Stimulated activated CD4-positive, alpha-beta T cell treated with anti-CD3 and anti-CD28 coated beads, Interleukin-1b, Interleukin-23, amount 100 ng/mL, for 1 hour (primary cell): ENCODE measurements at places on chromosomes 2 and 18.

DNA sequence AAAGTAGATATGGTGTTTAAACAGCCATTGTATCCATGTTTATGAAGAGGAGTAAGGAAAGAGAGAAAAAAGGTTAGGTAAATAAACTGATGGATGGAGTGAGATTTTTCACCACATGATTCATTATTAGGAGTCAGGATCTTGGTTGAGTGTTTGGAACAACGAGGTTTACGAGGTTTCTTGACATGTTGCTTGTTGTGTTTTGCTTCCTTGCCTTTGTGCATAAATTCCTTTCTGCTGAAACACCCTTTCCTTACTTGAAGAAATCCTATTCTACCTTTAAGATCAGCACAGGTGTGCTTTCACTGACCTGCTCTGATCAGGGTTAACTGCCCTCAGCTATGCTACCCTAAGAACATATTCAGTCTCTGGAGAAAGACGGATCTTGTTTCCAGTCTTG, 66.6 kb downstream of the EFEMP1 start:
- DNase-seq, result no peak

DNA sequence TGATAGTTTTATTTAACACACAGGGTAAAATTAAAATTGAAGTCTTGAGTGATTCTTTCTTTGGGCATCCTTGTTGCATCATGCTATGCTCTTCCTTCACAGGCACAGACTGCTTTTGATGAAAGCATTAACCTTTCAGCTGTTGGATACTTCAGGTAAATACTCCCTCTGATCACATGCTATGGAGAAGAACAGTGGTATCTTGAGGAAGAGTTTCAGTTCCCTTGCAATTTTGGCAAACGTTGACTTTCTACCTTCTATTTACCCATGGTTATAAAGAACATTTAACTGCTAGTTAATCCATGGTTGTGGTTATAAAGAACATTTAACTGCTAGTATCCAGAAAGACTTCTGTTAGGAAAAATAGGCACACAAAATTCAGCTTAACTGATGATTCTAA, 75.7 kb downstream of the AOX1 start:
- no peak for DNase-seq

GRCh38 chr2:240320204-240320993, 115.1 kb upstream of the GPC1 start:
- DNase-seq, result no peak

- no peak for DNase-seq
Observed at GRCh38 chr18:35076135-35076924, 35.1 kb downstream of the MAPRE2 start.

GRCh38 chr2:121519732-121520640, 10.7 kb upstream of the RNU4ATAC start:
- no peak for DNase-seq

GRCh38 chr18:73638709-73639108, 508.9 kb downstream of the FBXO15 start:
- DNase-seq, result no peak

DNA sequence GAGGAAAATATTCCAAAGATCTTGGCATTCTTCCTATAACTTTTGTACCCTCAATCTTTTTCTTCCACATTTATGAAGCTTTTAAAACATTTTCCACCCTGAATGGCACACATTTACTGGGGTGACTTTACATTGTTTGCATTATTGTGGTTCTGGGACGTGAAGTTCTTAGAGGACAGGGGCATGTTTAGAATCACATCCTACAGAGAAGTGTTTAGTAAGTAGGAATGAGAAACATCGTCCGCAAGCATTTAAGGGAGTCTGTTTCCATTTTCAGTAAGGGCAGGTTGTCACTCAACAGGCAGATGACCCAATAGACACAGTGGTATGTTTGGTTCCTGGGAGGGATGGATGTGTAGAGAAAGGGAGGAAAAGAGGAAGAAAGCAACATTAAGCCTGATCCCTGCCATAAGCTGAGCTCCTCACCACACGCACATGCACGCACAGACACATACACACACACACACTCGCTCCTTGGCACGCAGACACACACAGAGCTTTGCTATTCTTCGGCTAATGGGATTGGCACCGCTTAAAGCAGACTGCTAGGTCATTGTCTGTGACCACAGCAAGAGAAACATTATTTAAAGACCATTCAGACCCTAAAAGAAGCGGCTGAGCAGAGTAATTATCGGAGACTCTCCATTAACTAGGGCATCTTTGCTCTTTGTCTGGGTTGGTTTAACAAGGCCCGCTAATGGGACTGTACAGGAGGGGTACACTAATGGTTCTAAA, 14.2 kb upstream of the PLEKHM3 start:
- no peak for DNase-seq

- DNase-seq, result no peak
Observed at GRCh38 chr2:181164699-181165098, 184.3 kb downstream of the UBE2E3 start.

GRCh38 chr2:224893848-224894247, 148.4 kb downstream of the DOCK10 start:
- DNase-seq, result no peak

GRCh38 chr2:40256649-40257048, 195.2 kb downstream of the SLC8A1 start:
- DNase-seq, result no peak

DNA sequence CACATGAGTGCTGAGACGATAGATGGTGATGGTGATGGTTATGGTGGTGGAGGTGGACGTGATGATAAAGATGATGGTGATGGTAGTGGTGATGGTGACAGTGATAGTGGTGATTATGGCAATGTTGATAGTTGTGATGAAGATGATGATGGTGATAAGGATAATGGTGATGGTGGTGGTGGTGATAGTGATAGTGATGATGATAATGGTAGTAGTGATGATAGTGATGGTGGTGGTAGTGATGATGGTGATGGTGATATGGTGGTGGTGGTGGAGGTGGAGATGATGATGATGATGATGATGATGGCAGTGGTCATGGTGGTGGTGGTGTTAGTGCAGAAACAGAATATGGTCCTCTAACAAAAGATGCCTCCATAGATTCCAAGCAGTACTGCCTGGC, 10.3 kb downstream of the ANTXR1 start:
- no peak for DNase-seq

DNA sequence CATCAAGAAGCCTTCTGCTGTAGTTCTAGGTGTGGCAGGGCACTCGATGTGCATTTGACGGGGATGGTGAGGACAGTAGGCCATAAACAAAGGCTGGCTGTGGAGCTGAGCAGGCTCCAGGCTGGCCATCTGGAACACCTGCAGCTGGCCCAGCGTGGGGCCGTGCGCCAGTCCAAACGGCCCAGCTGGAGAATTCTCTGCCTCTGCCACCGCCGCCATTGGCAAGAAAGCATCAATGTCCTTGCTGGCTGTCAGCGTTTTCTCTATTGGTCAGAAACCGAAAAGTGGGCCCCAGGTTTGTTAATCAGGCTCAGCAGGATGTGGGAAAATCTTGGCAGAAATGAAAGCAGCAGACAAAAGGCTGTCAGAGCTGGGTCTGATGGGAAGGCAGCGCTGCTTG, 24.0 kb upstream of the CTIF start:
- DNase-seq, result no peak

- no peak for DNase-seq
Observed at GRCh38 chr18:59470561-59471121, 111.6 kb upstream of the LMAN1 start.

GRCh38 chr2:241317391-241317790, 1.7 kb downstream of the SEPTIN2 start:
- no peak for DNase-seq

DNA sequence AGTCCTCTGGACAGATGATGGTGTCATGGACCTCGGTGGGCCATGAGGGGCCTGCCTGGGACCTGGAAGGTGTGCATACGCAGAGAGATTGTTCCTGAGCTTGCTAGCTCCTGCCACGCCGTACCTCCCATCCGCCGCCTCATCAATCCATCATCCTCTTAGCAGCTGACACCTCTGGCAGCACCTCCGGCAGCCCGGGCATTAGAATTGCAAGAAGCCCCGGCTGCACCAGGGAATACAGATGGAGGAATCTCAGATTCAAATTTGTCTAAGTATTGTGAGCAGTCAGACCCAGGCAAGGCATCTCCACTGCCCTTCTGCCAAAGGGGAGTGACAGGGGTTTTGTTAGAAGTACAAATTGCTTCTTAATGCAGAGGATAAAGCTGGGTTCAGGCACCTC, 4.5 kb downstream of the C1QL2 start:
- no peak for DNase-seq

- DNase-seq, result no peak
Observed at GRCh38 chr2:218161644-218162043, 5.1 kb downstream of the CXCR1 start.

- no peak for DNase-seq
Observed at GRCh38 chr2:240650254-240650965, 25.1 kb downstream of the GPR35 start.

- no peak for DNase-seq
Observed at GRCh38 chr18:42854558-42854957, 260.9 kb downstream of the RIT2 start.

DNA sequence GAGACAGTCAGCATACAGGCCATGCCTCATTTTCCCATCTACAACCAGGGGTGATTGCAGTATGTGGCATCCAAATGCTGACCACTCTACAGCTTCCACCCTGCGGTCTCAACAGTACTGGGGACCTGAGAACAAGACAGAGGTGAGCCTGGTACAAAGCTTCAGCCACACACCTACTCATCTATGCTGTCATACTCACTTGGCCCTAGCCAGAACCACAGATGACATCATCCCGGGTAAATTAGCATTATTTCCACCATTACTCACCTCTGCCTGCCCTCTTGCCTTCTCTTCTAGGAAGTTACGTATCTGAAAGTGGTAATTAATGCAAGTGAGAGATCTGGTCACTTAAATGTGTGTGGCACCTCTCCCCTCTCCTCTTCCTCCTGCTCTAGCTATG, 208.2 kb upstream of the ARL4C start:
- DNase-seq, result no peak

GRCh38 chr2:234366891-234367290, 130.0 kb downstream of the ARL4C start:
- DNase-seq, result no peak

DNA sequence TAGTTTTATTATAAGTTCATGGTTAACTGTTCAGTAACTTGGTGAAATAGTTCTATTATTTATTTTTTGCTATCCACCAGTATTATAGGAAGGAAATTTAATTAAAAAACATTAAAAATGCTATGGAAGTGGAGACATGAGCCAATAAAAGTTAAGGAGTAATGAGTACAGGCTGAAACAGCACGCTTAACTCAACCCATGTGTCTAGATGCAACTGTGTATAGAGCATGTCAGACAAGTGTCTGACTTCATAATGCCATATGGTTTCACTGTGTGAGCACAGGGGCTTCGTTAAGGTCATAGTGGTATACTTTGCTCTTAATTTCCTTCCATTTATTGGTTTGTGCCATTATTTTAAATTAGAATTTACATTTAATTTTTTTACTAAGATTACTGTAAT, 566.8 kb upstream of the NRP2 start:
- DNase-seq, result no peak

GRCh38 chr2:188285774-188286173, 5.9 kb upstream of the GULP1 start:
- no peak for DNase-seq

- DNase-seq, result no peak
Observed at GRCh38 chr18:43420950-43421349, 143.7 kb upstream of the SYT4 start.

DNA sequence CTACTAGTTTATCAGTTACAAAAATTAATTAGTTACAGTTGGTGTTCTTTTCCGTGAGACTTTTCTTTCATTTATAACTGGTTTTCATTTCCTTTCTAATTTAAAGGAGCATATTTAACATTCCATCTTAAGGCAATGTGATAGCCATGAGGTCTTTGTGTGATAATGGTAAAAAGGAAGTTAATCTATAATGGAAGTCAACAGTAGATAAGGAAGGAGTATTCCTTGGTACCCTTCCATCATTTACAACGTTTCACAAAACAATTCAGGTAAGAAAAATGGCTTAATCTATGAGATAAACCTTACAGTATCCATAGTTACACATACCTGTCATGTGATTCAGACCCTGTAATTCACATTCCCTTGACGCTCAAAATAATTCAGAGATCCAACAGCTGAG, 525.4 kb upstream of the VWC2L start:
- no peak for DNase-seq

DNA sequence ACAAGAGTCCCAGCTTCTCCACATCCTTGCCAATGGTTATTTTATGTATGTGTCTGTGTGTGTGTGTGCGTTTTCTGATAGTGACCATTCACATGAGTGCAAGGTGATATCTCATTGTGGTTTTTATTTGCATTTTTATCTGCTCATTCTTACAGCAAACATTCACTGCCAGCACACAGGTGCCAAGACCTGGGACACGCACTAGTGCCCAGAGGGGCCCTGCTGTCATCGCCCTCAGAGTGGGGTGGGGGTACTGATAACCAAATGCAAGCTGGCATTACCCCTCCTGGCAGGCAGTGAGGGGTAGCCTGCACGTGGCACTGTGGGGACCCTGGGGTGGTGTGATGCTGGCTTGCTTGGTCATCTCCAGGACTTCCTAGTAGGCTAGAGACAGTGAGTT, 285.4 kb downstream of the LPIN1 start:
- DNase-seq, result no peak

- no peak for DNase-seq
Observed at GRCh38 chr2:189574793-189575475, 5.7 kb downstream of the SLC40A1 start.

DNA sequence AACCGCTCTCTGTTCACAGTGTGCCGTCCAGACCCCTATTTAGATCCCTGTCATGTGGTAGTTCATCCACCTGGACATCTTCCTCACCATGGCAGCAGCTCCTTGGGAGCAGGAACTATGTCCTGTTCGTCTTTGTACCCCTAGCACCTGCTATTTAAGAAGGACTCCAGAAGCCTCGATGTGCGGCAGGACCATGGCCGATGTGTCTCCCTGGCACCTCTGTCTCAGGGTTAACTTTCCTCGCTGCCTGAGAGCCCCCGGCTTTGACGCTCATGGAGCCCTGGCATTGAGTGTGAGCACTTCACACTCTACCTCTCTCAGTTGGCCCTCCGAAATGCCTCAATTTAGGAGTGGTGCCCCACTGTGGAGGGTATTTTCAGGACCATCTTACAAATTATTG, 152.0 kb downstream of the FAM210A start:
- no peak for DNase-seq

DNA sequence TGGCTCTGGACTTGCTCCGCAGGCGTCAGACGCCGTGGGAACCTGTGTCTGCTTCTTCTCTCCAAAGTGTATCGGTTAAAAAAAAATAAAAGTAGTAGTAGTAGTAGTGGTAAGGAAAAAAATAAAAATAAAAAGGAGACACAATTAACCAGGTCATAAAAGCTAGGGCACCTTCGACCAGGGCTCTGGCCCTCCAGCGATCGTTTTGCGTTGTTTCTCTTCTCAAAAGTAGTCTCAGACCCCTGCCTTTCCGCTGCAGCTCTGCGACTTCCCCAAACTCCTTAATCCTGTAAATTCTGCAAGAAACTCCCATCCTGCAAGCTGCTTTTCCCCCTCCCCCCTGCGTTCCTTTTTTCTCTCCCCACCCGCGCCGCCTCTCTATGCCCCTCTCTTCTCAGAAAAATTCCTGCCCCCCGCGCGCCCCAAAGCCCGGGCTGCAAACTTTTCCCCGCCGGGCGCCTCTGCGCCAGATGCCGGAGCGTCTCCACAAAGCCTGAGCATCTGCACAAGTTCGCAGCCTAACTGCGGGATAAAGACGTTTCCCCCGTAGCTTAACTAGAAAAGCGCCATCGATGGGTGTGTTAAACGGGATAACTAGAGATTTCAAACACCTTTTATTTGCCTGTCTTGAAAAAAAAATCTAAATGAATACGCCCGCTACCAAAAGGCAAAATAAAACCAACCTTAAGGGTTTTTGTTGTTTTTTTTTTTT, 1.8 kb upstream of the SALL3 start:
- DNase-seq, result no peak
